ENCODE measurements at places on chromosomes 5 and 9. TPM values are rescaled to one million over a fixed set of nuclear protein-coding genes. Genes with fewer than 3 reads are reported as not detected.

Gene TBC1D13
- 3.9 TPM for total RNA-seq

Gene DCTN4
- 20.7 TPM for total RNA-seq

Gene PROB1
- not detected for total RNA-seq

Gene NUTM2F
- not detected for total RNA-seq

Gene CDHR2
- 0.23 TPM for total RNA-seq

Gene MYMK
- total RNA-seq, result not detected

Gene LIX1
- total RNA-seq, result not detected

DNA sequence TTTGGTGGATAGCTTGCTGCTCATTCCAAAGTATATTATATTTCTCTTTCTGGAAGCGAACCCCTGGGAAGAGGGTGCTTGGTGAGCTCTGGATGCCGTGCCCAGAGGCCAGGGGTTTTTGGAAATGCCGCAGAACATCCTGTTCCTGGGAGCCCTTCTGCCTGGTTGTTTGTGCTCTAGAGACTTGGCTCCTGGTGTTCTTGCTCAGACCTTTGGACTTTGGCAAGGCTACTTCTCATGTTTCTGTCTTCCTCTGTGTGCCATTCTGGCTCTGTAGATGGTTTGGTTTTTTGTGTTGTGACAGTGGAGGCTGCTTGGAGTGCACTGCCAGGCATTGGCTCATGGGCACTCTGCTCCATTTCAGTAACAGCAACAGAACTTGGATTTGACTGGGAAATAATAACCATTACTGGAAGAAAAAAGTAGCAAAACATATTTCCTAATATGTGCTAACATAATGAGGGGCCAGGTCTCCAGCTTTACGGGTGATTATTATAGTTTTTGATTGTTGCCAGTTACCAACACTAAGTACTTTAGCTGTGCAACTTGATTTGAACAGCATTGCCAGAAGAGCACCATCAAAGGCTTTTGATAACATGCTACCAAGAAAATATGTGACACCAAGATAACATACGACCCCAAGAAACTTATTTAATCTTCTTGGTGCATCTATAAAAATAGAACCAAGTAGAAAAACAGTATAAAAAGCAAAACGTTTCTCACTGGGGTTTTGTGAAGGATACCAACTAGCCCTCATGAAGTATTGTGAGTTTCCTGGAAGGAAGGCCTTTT, 94.2 kb downstream of the PCSK1 start:
- no peak for DNase-seq

DNA sequence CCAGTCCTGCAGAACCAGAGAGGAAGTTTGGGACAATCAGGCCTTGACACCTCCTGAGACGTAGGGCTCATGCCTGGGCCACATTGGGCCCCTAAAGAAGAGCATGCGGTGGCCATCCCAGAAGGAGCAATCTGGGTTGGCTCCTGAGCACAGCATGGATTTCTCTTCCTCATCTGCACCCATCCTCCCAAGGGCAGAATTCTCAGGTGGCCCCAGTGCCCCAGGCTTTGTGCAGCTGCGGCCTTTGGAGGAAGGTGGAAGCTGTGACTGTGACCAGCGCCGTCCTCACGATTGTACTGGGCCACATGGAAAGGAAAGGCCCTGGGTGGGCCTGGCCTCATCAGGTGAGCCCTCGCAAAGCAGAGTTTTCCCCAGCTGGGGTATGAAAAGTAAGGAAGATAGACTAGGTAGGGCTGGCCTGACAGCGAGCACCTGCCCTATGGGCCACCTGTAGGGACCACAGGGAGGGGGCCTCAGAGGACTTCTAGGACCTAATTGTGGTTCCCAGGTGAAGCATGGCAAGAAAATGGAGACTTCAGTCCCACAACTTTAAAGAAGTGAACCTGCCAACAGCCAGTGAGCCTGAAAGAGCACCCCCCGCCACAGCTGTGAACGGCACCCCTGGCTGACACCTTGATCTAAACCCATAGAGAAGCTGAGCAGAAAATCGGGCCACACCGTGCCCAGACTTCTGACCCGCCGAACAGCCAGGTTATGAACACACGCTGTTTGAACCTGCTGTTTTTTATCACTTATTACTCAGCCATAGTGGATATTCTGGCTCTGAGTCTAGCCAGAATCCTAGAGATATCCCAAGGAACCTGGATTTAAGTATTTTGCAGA, 164.1 kb downstream of the IRX2 start:
- no peak for DNase-seq

- no peak for DNase-seq
These were observed 2.8 kb downstream of the CACNA1B start for GRCh38 chr9:137880160-137880975.

DNA sequence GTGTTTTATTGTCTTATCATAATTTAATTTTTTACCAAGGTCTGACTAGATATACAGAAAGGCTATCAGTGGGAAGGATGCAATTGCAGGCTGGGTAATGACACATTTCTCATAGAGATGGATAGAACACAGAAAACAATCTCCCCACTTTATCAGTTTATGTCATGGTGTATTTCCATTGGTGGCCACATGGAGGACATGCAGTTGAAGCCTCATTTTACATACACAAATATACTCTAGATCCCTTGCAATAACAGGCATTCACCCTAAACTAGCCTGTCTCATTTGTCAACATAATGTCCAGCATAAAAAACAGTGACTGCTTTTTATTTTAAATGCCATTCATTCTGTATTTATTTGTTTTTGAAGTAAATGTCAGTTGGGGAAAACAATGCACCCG, 526.3 kb downstream of the GABRG2 start:
- peak; percentile 11 for DNase-seq

DNA sequence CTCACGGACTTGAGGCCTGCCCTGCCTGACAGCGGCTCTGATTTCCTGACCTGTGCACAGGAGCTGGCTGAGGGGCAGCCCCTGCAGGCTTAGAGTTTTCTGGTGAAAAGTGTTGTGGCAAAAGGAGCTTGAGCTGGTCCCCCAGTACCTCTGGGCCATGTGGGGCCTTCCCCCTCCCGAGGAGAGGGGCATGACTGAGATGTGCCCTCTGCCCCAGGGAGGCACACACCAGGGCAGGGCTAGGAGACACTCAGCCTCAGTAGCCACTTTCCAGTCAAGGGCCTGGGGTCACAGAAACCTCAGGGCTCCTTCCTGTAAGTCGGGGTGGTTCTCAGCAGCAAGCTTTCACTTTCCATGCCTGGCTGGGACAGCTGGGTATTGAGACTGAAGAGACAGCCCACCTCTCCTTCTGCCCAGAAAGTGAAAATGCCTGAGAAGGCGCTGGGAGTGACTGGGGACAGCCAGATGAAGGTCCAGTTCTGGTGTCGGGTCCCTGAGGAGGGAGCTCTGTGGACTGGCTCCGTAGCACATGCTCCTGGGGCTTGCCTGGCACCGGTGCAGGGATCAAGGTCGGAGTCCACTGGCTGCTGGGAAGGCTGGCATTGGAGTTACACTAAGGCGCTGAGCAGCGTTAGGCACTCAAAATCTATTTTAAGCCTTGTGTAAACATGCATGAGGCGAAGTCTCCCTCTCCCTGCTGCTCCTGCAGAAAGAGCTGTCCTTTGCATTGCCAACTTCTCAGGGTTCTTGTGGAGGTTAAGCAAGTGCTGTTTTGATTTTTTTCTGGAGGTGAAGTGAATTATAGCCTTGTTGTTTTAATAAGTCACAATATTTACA, 394.9 kb downstream of the GADD45G start:
- no peak for DNase-seq

GRCh38 chr5:16616536-16617273, at the start of gene RETREG1:
TSS of gene RETREG1 (minus strand) at chr5:16616997. CDS start at chr5:16616971, 26 bp downstream.
- DNase-seq, result peak; percentile 26

DNA sequence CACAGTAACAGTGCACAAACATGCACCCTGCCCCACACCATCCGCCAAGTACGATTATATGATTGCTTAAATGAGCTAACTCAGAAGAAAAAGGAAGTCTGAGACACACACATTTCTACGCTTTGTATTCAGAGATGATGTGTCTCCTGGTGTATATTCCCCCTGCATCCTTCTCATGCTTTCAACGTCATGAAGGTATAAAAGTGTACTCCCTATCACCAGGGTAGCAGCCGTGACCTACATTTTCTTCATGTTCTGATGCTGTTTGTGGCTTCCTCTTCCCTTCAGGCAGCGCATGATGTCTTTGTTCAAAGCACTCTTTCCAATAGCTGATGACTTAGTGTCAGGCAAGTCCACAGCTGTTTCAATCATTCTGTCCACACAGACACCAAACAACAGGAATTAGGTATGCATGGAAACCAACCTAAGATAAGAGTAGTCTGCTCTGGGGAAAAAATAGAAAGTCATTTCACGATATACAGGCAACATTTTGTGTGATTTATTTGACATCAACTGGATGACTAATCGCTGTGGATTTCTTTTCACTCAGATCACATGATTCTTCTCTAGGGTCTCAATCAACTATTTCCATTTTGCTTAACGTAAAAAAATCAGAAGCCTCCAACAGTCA, 269.4 kb upstream of the PTGER4 start:
- peak; percentile 41 for DNase-seq

DNA sequence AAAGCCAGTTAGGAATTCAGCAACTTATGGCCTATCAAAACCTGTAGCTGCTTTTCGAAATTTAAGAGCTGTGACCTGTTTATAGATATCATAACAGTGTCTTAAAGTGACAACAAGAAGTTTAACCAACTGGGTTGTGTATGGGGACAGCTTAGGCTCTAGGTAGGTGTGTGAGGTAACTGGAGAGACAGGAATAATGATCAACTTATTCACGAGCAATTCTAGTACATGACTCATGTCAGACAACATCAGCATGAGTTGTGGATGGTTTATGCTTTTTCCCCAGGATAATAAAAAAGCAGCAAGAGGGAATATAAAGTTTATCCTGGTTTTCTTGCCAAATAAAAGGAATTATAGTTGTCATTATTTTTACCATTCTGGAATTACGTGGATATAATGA, 88.6 kb downstream of the GDNF start:
- DNase-seq, result no peak

GRCh38 chr5:108639366-108639765, 108.3 kb upstream of the FER start:
- no peak for DNase-seq

DNA sequence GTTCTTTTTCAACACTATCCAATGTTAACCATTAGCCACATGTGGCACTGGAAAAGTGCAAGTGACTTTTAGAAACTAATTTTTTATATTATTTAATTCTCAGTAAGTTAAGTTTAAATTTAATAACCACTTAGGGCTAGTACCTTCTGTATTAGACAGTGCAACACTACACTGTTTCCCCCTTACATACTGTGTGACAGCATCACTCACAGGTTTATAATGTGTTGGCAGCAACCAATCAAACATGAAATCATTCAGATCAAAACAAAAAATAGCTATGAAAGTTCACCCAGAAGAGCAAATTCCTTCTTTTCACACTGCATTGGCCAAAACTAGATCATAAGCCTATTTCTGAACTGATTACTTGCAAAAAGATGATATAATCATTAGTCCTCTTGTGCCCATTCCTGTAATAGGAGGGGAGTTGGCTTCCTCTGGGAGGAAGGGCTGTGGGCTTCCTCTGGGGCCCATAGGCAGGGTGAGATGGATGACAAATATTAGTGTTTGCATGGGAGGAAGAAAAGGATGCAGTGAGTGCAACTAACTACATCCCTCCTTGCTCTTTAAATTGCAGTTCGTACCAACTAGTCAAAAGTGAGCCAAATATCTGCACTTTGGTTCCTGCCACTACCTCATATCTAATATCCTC, 708.1 kb upstream of the RGMB start:
- DNase-seq, result no peak

- no peak for DNase-seq
These were observed 20.1 kb downstream of the PTCH1 start for GRCh38 chr9:95496687-95497086.

DNA sequence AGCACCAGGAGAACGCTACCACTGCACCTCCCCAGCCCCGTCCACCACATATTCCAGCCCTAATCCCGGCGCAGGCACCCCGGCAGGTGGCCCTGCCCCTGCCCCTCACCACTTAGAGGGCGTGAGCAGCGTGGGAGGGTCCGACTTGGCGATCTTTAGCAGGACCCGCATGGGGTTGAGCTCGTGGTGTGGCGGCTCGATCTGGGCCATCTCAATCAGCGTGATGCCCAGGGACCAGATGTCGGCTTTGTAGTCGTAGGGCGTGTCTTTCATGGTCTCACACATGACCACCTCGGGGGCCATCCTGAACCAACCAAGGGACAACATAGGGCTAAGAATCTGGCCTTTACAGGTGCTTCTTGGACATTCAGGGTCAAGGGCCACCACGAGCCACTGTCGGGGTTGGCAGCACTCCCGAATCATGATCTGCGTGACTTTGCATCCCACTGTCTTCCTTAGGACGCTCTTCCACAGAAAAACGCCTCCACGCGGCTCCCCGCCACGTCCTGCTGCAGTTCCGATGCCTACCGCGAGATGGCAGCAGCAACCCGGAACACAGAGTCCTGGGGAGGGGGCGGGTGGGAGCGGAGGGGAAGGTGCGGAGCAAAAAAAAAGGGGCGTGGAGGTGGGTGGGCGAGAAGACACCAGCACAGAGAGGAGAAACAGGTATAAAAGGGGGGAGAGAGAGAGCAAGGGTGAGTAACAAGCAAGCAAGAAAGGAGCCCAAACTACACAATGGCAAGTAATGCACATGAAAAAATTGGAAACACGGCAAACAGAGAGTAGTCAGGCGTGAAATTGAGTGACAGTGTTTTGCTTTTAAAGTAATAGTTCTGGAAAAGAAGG, 81.3 kb downstream of the STK10 start:
- DNase-seq, result peak; percentile 44

GRCh38 chr9:112680731-112681402, 37.0 kb downstream of the INIP start:
- no peak for DNase-seq

DNA sequence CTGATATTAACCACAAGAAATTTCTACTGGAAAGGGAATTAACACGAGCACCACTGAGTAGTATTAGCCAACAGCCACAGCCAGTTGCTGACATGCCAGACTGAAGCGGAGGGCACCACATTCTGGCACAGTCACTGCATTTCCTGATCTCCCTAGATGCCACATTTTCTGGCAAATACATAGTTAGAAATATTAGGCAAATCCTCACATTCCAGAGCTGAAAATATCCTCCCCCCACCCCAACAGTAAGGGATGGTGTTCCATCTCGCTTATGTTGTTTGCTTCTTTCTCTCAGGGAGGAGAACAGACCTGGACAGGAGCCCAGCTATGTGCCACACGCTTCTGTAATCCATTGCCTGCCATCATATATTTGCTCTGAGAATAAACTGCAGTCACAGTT, 32.8 kb upstream of the MCTP1 start:
- no peak for DNase-seq

- no peak for DNase-seq
These were observed 116.6 kb upstream of the SLC44A1 start for GRCh38 chr9:105127863-105128220.

DNA sequence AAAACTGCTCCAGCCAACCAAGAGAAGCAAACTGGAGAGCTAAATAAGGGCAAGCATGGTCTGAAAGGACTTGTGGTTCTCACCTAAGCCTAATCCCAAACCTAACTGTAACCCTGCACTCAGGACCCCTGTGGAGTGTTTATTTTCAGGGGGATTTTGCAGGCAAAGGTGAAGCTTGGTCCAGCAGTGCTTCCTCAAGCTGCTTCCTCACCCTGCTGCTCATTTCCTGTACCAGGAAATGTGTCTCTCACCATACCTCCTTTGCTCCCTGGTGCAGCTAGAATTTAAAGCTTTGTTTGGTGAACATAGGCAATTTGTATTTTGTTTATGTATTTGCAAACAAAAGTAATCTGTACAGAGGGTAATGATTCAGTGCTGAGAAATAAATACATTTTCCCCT, 50.2 kb downstream of the CARTPT start:
- DNase-seq, result no peak

GRCh38 chr5:179595916-179596315, 27.6 kb downstream of the HNRNPH1 start:
- DNase-seq, result no peak
